ENCODE measurements at places on chromosomes 4 and X.

GRCh38 chr4:159298502-159298901 is 195.6 kb downstream of the RAPGEF2 start:
- DNase-seq = no peak

GRCh38 chr4:40934676-40935075 is 184.9 kb downstream of the NSUN7 start:
- DNase-seq = no peak

DNA sequence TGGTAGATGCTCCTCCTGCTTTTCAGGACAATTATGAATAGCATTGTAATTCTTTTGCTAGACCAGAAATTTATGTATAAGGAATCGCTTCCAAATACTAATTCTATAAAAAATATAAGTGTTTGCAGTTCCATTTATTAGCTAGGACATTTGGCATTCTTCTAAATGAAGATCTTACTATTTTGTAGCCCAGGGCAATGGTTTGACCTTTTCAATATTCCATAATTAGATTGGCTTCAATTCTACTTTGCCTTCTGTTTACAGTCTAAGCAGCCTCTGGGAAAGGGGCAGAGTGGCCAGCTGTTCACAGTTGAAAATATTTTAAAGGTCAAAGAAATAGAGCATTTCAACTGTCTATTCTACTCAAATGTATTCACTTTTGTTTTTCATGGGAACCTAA is 912.1 kb upstream of the GRIA3 start:
- DNase-seq = no peak

- no peak for DNase-seq
These were observed 68.3 kb downstream of the FMR1NB start for GRCh38 chrX:148049441-148049840.
